HS-5 (cell line): ENCODE measurements at places on chromosomes 13 and 19.

DNA sequence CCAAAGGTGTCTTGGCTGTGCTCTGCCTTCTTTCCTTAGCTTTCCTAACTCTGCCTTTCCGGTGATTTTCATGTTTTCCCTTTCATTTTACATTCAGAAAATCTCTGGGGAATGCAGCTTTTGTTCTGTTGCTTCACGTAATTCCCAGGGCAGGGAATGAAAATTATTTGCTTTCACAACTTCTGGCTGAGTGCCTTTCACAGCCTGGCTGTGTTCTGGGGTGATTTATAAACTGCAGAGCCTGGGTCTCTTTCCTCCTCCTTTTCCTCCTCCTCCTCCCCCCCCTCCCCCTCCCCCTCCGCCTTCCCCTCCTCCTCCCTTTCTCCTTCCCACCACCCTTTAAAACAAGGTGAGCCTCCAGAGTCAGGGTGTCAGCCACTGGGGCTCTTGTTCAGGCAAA is 84.3 kb downstream of the RNASEH2B start:
- no peak for DNase-seq

- no peak for DNase-seq
These were observed 767.9 kb downstream of the PCDH9 start for GRCh38 chr13:66462187-66462586.

DNA sequence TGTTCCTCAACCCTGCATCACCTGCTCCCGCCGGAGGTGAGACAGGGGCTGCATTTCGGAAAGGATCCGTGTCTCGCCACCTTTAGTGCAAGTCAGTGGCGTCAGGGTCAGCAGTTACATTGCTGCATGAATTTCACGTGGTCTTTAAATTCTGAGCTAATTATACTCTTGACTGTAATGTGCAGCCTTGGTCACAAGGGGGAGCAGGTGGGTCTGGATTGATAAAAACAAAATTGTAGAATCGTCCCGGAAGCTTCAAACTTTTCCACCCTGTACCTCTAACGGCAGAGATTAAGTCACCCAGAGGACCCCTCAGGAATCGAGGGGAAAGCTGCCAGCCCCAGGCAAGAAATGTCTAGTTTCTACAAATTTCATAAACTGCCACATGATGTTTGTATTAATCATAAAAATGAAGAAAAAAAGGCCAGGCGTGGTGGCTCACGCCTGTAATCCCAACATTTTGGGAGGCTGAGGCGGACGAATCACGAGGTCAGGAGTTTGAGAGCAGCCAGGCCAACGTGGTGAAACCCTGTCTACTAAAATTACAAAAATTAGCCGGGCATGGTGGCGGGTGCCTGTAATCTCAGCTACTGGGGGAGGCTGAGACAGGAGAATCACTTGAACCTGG is 20.2 kb downstream of the BBC3 start:
- DNase-seq, result no peak

DNA sequence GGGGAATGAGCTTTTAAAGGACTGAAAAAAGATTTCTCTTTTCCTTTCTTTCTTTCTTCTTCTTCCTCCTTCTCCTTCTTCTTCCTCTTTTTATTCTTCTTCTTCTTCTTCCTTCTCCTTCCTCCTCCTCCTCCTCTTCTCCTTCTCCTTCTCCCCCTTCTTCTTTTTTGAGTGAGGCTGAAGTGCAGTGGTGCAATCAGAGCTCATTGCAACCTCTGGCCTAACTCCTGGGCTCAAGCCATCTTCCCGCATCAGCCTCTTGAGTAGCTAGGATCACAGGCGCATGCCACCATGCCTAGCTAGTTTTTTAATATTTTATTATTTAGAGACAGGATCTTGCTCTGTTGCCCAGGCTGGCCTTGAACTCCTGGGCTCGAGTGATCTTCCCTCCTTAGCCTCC is 120.9 kb upstream of the KL start:
- DNase-seq, result no peak

DNA sequence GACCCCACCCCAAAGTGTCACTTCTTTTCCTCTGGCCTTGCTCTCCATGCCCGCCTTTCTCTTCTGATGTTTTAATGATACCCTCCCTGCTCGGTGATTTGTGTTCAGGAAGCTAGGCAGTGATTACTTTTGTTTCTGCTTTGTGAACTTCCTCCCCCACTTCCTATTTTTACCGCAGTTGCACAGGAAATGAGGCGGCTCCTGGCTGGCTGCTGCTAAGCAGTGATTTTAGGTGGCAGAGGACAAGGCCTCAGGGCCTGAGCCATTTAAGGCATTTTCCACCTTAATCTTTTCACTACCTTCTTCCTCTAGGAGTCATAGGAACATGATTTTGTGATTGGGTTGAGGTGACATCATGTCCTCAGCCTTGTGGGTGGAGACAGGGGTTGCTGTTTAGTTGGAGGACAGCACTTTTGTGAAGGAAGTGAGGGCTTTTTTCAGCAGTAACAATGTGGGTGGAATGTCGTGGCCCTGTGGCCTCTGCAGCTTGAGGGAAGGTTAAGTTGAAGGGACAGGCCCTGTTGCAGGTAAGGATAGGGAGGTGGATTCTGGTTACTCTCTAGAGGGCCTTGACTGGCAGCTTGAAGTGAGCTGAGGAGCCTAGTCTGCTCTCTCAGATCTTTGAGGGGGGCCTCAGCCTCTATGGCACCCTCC is 15.7 kb downstream of the GARRE1 start:
- DNase-seq, result peak; percentile 47
